ENCODE measurements at places on chromosomes 4 and X. TPM values are rescaled to one million over a fixed set of nuclear protein-coding genes. Genes with fewer than 3 reads are reported as not detected.
A peak's percentile ranks its signal among the peaks of the same experiment; 100 is the strongest.

Gene SPINK2
- not detected for polyA plus RNA-seq

Gene OFD1
- 64.9 TPM for polyA plus RNA-seq

Gene LNX1
- 3.7 TPM for polyA plus RNA-seq

Gene OPRPN
- polyA plus RNA-seq, result not detected

DNA sequence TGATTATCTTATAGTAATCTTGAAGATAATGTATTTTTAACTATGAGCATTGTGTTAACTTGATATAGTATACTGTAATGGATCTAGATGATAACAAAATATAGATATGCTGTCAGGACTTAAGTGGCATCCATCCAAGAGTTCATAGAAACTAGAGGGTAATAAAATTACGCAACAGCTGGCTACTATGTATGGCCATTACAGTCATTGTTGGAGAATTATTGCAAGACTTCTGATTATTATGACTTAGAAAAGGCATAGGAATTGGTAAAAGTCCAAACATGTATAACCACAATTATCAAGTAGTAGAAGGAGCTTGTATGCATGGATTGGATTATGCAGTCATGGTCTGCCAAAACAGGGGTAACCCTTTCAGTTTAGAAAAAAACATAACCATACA, 9.5 kb downstream of the OGT start:
- peak; percentile 50 for DNase-seq

DNA sequence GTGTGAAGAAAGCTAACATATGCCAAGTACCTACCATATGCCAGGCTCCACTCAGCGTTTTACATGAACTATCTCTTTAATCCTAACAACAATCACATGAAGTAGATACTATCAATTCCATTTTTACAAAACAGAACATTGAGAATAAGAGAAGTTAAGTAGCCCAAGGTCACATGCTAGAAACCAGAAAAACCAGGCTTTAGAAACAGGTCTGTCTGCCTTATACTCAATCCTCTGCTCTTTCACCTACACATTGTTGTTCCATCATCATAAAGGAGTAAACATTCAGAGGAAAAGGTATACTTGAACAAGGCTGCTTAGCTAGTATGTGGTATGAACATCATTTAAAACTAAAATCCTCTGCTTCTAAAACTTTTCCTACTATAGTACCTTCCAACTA, 42.1 kb downstream of the WDFY3 start:
- DNase-seq, result no peak

- DNase-seq, result no peak
Measured at GRCh38 chrX:22041907-22042530, 9.9 kb downstream of the PHEX start.

- DNase-seq, result no peak
Measured at GRCh38 chr4:68257719-68258118, 12.2 kb upstream of the TMPRSS11B start.

GRCh38 chr4:1283711-1284110, 6.0 kb upstream of the MAEA start:
- no peak for DNase-seq

DNA sequence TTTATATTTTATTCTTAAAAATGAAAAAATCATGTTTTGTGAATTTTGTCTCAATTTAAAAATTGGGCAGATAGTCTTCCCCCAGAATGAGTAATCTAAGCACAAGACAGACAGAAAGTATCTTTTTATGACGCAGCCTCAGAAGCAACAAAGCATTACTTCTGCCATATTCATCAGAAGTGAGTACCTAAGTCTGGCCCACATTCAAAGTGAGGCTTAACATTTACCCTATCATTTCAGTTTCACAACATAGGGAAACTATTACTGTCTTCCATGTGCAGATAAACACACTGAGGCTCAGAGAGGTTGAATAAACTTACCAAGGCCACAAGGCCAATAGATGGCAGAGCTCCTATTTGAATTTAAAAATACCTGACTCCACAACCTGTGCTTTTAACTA, 4.4 kb upstream of the PRDX4 start:
- no peak for DNase-seq

- no peak for DNase-seq
Measured at GRCh38 chr4:139300431-139301112, 733 bp upstream of the NAA15 start.

DNA sequence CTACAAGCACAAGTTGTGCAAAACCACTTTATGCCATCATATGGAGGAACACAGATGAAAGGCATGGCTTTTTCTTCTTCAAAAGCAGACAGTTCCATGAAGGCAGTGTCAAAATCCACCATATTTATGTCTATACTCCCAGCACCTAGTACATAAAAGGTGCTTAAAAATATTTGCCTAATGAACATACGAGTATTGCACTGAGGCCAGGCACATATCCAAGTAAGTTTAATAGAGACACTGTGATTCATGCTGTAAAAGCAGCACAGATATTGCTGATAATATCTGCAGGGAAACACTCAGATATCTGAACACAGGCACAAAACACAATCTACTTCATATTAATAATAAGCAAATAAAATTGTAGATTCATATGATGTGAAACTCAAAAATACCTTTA, 48.1 kb upstream of the CXCL8 start:
- no peak for DNase-seq

GRCh38 chr4:38920677-38921076, 53.1 kb downstream of the FAM114A1 start:
- DNase-seq, result no peak
